ENCODE measurements at places on chromosomes 11 and 22.

- DNase-seq, result no peak
Observed at GRCh38 chr22:22721681-22722354, 77.4 kb downstream of the GGTLC2 start.

DNA sequence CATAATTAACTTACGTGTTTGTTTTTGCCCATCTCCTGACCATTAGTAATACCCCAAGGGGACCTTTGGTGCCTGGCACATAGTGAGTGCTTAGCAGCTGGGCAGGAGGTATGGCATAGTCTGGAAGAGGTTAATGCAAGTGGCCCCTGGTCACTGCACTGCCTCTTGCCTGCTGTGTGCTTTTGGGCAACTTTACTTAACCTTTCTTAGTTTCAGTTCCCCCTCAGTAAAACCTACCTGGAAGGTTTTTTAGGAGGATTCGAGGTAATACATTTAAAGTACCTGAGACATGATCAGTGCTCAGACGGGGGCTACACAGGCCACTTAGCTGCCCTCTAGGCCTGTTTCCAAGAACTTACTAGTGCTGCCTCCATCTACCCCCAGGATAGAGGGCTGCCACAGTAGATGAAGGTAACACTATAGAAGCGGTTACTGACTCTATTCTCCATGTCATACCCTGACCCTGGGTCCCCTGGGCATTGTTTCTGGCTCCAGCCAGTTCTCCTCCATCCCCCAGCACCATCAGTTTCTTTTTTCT lies 3.3 kb downstream of the POLD4 start:
- no peak for DNase-seq

DNA sequence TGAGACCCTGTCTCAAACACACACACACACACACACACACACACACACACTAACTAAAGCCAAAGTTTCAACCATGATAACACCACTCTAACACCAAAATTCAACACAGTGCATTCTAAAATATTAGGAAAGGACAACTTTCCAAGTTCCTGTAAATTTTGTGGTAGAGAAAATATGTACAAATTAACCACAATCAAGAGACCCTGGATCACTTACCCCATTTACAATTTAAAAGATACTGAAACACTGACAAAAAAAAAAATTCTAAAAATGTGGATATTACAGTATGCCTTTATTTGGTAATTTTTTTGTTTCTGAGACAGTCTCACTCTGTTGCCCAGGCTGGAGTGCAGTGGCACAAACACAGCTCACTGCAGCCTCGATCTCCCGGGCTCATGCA lies 9.7 kb downstream of the MRTFA start:
- no peak for DNase-seq

DNA sequence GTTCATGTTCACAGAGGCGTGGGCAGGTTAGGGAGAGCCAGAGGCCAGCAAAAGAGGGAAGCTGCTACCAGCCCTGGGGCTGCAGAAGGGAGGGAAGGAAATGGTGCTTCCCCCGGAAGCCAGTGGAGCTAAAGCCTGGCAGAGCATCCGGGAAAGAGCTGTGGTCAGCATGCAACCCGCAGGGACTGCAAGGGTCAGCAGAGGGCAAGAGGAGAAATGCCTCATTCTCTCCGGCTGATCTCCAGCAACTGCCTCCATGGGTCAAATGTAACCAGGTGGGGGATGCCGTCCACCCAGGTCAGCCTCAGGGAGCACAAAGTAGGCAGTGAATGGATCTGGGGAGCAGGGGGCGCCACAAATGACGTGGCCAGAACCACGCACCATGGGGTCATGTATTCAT lies 36.9 kb upstream of the PRR5 start:
- DNase-seq, result no peak

- no peak for DNase-seq
Observed at GRCh38 chr11:110903830-110904229, 191.6 kb upstream of the ARHGAP20 start.

Measured in muscle of arm (tissue), 14 donors.